AG08396 (cell line): ENCODE measurements at places on chromosomes 11 and 22.

DNA sequence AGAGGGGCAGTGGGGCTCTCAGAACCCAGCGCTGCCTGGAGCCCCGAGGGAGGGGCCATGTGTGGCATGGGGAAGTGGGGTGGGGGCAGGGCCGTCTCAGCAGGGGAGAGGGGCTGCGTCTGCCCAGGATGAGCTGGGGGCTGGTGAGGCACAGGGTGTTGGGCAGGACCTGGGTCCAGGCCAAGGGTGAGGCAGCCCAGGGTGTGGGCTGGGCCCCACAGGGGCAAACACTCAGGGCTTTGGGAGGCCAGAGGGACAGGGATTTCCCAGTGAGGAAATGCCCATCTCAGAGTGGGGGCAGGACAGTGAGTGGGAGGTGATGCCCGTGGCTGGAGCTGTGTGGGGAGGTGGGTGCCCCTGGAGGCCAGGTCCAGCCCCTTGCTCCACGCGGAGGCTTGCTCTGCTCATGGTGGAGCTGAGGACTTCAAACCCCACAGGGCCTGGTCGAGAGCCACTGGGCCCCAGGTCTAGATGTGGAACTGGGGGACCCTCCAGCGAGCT, 5.4 kb downstream of the PLXNB2 start:
- DNase-seq, result peak; percentile 68

GRCh38 chr11:93330446-93330984, at the start of gene DEUP1:
Gene DEUP1 (plus strand): TSS chr11:93330742. CDS start chr11:93332260, 1,518 bp downstream.
- peak; percentile 20 for DNase-seq

DNA sequence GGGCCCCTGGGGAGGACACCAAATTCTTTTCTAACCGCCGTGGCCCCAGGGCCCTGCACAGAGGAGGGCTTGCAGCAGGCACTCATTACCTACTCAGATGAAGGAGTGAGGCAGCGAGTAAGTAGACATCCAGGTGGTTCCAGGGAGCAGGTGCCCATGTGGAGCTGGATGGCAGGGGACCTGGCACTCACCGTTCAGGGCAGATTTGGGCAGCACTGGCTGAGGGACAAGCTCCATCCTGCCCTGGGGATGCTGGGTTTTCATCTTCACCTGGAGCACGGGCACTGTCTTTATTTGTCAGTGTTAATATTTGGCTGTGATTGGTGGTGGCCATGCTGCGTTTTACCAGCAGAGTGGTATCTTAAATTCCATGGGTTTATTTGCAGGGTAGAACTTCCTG, 1182.7 kb downstream of the BRD1 start:
- no peak for DNase-seq

- DNase-seq, result no peak
Observed at GRCh38 chr22:46710806-46711205, 27.2 kb downstream of the CERK start.

DNA sequence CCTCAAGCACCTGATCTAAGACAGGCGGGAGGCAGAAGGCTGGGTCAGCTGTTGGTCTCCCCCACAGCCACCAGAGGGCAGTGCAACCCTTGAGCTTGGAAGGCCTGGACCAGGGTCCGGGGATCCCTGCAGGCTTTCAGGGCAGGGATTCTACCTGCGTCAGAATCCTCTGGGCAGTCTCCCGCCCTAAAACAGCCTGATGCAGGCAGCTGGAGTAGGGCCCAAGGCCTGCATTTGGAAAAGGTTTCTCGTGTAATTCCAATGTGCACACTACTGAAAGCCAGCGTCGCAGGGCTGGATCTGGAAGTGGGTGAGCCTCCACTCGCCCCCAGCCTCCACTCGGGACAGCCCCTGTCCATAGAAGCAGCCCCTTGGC, 31.8 kb downstream of the BID start:
- peak; percentile 91 for DNase-seq

- no peak for DNase-seq
Observed at GRCh38 chr11:79857377-79858214, 416.8 kb upstream of the TENM4 start.

DNA sequence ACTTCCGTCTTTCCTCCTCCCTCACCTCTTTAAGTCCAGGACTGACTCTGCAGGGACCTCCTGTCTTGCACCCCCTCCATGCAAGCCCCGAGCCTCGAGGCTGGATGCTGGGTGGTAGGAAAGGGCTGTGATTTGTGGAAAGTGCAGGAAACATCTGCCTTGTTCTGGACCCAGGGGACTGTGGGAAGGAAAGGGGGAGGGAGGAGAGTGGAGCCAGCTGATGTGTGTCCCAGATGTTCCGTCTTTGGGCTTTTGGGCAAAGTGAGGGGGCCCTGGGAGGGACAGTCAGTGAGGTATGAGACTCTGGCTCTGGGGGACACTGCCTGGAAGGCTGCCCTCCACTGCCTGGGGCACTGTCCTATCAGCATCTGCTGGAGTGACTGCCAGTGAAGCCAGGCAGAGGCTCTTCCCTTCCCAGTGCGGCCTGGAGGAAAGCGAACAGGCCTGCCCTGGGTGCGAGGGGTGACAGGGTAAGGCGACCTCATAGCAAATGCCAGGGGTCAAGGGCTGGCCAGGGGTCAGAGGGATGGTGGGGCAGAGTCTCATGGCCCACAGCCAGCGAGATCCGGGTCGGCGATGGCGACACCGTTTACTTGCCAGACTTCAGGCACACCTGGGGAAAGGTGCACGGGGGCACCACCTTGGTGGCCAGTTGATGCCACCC, 1.7 kb downstream of the MRGPRD start:
- no peak for DNase-seq

GRCh38 chr22:38845004-38845740, 1.3 kb upstream of the NPTXR start:
- no peak for DNase-seq

GRCh38 chr11:132114185-132114584, 743.8 kb downstream of the NTM start:
- DNase-seq, result peak; percentile 26

DNA sequence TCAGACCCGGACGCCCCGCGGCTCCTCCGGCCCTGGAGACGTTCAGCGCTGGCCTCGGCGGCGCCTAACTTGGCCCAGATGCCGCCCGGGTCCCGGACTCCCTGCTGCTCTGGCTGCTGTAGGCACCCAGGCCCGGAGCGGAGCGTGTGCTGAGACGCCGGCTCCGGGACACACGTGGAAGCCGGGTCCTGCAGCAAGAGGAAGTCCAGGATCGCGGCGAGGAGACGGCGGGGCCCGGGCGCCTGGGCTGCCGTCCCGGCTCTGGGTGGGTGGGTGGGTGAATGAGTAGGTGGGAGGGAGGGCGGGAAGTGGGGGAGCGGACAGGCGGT, 223 bp downstream of the WT1 start:
- no peak for DNase-seq

- no peak for DNase-seq
Observed at GRCh38 chr22:19012308-19012986, 76.4 kb upstream of the PRODH start.

DNA sequence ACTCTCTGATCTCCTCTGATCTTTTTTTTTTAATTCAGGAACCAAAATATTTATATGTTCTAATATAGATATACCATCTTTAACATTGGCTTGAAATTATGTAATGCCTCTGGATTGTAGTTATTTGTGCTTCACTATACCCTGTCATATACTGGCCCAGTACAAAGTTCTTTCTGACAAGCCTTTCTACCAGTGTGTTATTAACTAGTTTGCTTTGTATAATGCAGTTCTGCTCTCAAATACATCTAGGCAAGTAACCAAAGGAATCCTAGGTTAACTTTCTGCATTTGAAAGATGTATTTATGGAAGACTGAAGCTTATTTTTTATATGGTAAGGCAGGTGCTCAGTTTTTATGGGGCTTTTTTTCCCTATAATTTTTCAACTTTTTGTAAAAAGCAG, 36.1 kb downstream of the ARHGEF12 start:
- no peak for DNase-seq

DNA sequence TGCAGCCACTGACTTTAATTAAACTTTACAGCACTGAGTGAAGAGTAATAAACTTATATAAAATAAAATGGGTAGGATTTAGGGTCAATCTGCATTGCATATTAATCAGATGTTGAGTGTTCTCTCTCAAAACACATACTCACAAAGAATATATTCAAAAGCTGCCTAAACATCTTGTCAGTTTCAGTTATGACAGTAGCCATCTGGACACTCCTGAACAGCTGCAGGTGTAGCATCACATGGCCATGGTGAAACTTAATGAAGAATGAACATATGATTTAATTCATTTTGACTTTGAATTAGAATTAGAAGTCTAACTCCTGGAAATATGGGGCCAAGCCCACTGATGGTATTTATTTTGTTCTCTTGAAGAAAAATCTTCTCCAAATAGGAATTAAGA, 684.3 kb upstream of the RAG2 start:
- DNase-seq, result no peak

DNA sequence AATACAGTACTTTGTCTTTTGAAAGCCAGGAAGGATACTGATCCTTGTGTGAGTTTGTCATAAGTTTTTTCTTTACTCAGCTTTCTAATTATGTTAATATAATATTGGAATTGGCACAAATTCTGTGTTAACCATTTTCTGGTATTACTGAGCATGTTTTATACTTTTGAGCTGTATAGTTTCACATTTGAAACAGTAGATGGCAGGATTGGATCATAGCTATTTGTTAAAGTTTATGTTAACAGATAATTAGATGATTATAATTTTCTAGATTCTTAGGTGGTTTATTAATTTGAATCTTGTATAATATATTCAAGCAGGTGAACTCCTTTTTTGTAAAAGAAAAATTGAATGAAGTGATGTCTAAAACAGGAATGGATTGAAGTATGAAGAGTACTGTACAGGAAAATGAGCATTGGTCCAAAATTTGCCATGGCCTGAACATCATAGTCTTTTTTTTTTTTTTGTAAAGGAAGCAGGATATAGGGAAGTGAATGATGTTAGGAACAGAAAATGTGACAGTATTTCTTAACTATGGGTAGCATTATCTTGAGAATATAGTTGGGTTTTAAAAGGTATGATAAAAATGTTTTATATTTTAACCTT, 102.0 kb downstream of the CYP2R1 start:
- no peak for DNase-seq

DNA sequence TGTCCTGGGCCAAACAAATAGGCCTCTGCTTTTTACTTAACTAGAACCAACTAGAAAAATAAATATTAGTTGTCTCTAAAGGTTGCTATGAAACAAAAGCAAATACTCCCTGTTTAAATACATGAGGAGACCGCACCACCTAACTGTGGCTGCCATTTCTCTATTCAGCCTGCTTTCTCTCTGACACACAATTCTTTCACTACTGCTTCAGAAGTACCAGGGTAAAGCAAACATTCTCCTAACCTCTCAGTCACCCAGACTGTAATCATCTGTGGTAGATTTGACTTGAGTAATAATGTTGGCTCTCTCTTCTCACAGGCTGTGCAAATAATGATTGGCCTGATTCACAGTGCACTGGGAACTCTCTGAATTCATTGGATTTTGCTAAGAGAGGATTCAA, 41.0 kb upstream of the MS4A8 start:
- no peak for DNase-seq

- DNase-seq, result no peak
Observed at GRCh38 chr11:78567209-78567608, 7.5 kb downstream of the NARS2 start.

GRCh38 chr11:89416961-89417360, 74.2 kb downstream of the NOX4 start:
- DNase-seq, result no peak

GRCh38 chr11:87193756-87194470, 156.2 kb downstream of the TMEM135 start:
- DNase-seq, result no peak

- peak; percentile 94 for DNase-seq
Observed at GRCh38 chr11:61949169-61950034, 749 bp upstream of the BEST1 start.

- peak; percentile 74 for DNase-seq
Observed at GRCh38 chr11:79437981-79438630, 2.7 kb downstream of the TENM4 start.

- DNase-seq, result no peak
Observed at GRCh38 chr11:108135845-108136544, 14.6 kb downstream of the ACAT1 start.

DNA sequence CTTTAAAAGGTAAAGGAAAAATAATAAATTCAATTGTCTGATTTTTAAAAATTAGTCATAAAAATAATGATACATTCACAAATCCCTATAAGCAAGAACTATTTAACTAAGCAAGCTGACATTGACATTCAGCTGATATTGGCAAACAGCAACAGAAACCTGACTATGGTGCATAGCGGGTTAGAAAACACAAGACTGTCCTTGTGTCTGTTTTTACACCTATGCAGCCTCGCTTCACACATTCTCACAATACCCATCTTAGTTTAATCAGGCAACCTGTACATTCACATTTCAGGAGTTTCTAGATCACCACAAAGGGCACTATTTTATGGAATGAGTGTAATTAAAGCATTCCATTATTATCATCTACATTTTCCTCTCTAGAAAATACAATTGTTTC, 737.1 kb downstream of the KCNA4 start:
- DNase-seq, result no peak

DNA sequence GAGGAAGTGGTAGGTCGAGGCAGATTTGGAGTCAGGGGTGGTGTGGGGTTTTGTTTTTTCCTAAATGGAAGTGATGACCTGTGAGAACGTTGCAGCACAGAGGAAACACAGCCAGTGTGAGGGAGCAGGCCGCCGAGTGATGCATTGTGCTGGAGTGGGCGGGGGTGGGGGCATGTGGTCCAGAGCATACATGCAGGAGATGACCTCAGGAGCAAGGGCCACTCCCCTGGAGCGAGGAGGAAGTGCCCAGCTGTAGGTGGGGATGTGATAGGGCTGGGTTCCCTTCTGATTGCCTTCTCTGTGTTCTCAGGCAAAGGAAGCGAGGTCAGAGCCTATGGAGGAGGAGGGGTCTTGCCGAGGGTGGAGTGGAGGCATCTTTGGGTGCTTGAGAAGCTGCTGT, 81.4 kb downstream of the PPP6R3 start:
- no peak for DNase-seq

GRCh38 chr22:50249341-50250248, 1.5 kb downstream of the HDAC10 start:
- DNase-seq, result no peak

- peak; percentile 2 for DNase-seq
Observed at GRCh38 chr11:38460896-38461295, 1862.9 kb upstream of the RAG2 start.

DNA sequence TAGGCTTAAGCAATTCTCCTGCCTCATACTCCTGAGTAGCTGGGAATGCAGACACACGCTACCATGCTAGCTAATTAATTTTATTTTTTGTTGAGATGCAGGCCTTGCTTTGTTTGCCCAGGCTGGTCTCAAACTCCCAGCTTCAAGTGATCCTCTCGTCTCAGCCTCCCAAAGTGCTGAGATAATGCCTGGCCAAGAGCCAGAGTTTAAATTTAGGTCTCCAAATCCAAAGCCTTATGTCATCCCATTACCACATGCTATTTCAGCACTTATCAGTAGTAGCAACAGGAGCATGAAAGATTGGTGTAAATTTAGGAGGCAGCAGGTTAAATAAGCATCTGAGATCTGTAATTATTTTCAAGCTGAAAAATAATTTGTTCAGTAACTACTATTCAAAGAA, 326.1 kb upstream of the ANO5 start:
- no peak for DNase-seq

DNA sequence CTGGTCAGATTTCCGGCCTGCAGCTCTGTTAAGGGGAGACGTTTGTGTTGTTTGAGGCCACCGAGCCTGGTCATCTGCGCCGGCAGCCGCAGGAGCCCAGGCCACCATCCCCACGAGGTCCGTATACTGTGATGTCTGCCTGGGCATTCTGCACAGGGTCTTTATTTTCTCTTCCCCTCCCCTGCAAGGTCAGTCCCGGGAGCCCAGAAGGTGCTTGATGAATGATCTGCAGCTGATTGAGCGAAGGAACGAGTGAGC, 45.4 kb downstream of the CTTN start:
- DNase-seq, result no peak

GRCh38 chr11:116543911-116544475, 228.8 kb downstream of the BUD13 start:
- no peak for DNase-seq
